Hematopoietic multipotent progenitor cell treated with erythropoietin and hydrocortisone succinate and interleukin-3 and kit ligand, for 4 days (in vitro differentiated cells): ENCODE measurements at places on chromosomes 1 and 21.

DNA sequence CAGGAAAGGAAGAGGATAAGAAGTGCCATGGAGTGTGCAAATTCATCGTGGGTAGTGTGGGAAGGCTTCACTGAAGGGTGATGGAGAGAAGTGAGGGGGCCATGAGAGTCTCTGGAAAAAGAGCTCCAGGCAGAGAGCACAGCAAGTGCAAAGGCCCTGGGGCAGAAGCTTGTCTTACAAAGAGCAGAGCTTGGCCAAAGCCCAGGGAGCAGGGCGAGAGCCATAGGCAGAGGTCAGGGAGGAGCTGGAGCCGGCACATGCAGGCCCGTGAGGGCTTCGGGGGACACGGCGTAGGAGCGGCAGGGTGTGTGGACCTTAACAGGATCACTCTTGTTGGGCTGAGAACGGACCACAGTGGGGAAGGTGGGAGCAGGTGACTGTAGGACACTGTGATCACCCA lies 83.7 kb upstream of the EDN2 start:
- no peak for DNase-seq

DNA sequence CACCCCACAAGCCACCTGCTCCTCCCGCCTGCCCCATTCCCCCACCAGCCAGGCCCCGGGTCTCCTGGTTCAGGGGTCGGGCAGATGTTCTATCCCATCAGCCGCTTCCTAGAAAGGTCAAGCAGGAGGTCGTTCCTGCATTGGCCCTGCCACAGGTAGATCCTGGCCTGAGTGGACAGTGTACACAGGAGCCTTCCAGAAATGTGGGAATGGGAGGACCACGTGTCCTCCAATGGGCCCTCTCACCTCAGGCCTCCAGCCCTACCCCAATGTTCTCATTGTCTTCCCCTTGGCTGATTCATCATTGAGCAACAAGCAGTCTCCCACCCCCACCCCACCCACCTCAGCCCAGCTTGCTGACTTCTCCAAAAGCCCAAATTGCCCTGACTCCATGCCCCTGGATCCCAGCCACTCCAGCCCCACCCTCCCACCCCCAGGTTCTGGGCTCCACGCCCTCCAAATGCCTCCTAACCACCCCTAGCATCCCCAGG lies 2.1 kb downstream of the S100A16 start:
- no peak for DNase-seq

- no peak for DNase-seq
These were observed 43.8 kb upstream of the PBX1 start for GRCh38 chr1:164515231-164515630.

- DNase-seq: no peak
These were observed 341.1 kb downstream of the TGFB2 start for GRCh38 chr1:218686258-218686657.

- no peak for DNase-seq
These were observed 15.4 kb downstream of the DHRS3 start for GRCh38 chr1:12602659-12603024.

- no peak for DNase-seq
These were observed 6.9 kb downstream of the PLXNA2 start for GRCh38 chr1:208237241-208237640.

DNA sequence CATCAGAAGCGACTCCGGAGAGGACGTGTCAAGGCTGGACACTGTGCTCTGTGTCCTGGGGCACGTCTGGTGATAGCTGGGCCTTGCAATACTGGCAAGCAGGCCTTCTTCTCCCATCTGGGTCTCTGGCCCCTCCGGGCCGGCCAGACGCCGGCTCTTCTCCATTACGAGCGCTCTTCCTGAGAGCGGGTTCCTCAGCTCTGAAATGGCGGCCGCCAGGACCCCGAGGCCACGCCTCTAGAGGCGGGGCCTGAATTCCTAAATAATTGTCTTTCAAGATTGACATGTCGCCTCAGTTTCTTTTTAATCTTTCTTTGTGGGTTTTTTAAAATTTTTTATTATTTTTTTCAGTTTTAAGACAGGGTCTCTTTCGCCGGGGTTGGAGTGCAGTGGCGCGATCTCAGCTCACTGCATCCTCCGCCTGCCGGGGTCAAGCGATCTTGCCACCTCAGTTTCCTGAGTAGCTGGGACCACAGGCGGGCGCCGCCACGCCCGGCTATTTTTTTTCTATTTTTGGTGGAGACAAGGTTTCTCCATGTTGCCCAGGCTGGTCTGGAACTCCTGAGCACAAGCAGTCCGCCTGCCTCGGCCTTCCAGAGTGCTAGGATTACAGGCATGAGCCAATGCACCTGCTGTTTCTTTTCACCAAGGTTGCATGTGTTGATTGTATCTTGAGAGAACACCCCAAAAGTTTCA lies 9.2 kb downstream of the RNF2 start:
- no peak for DNase-seq

GRCh38 chr1:194807530-194808220 lies 1621.3 kb upstream of the B3GALT2 start:
- no peak for DNase-seq

GRCh38 chr1:231357831-231358354 lies 19.8 kb downstream of the SPRTN start:
- DNase-seq: peak; percentile 84

- no peak for DNase-seq
These were observed 157.0 kb upstream of the COA6 start for GRCh38 chr1:234216116-234216703.

- peak; percentile 72 for DNase-seq
These were observed 7.3 kb downstream of the EDEM3 start for GRCh38 chr1:184747089-184747955.

DNA sequence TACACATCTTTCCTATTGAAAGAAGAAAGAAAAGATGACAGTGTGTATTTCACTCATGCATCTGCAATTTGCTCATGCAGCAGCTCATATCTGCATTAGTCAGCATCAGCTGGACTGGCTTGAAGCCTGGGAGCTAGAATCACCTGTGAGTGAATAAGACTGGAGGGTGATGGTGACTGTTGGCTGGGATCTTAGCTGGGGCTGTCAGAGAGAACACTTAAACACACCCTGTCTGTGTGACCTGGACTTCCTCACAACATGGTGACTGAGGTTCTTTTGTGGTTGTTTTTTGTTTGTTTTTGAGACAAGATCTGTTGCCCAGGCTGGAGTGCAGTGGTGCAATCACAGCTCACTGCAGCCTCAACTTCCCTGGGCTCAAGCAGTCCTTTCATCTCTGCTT lies 24.9 kb downstream of the KLHDC7A start:
- no peak for DNase-seq

GRCh38 chr1:177302357-177303044 lies 131.7 kb downstream of the BRINP2 start:
- no peak for DNase-seq

DNA sequence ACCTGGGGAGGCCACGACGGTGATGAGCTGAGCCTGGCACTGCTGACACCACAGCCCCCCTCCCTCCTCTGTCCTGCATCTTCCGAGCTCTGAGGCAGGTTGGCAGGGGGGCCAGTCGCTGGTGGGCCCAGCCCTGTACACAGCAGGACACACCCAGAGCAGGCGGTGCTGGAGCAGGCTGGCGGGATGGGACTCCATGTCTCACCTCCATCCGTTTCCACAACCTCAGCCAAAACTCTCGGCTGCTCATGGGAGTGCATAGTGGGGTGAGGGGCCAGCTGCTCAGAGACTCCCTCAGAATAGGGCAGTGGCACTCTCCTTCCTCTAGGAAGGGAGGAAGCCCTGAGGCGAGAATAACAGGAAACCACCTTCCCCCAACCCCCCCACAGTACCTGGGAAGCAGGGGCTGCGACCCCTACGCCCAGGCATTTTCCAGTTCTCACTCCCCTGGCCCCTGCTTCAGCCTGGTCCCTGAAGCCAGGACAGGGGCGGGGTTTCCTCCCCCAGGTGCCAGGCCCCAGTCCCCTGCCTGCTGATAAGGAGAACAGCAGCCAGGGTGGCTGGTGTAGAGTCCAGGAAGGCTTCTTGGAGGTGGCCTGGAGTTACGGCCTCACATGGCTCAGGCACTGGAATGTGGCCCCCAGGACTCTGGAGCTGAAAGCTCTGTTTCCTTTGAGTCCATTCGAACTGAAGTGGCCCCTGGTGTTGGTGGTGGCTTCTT lies 3.2 kb upstream of the IBA57 start:
- peak; percentile 59 for DNase-seq

GRCh38 chr1:230000493-230001184 lies 66.4 kb upstream of the GALNT2 start:
- DNase-seq: no peak

GRCh38 chr21:45256912-45257672 lies 30.6 kb downstream of the POFUT2 start:
- DNase-seq: peak; percentile 99

GRCh38 chr1:109567877-109568672 lies 19.7 kb downstream of the GNAI3 start:
- DNase-seq: no peak

DNA sequence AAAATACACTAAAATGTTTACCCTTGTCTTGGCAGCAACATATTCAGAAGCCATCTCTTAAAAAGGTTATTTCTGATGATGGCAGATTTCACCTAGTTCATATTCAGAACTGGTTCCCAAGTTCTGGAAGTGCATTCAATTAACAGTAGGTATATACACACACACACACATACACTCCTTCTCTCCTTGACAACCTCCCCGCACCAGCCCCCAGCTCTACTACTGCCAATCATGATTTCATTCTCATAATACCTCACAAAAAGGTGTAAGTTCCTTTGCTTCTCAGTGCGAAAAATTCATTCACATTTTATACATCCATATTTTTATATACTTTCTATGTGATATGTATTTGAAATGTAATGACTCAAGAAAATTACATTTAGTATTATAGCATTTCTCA lies 228.1 kb upstream of the ST6GALNAC5 start:
- no peak for DNase-seq

DNA sequence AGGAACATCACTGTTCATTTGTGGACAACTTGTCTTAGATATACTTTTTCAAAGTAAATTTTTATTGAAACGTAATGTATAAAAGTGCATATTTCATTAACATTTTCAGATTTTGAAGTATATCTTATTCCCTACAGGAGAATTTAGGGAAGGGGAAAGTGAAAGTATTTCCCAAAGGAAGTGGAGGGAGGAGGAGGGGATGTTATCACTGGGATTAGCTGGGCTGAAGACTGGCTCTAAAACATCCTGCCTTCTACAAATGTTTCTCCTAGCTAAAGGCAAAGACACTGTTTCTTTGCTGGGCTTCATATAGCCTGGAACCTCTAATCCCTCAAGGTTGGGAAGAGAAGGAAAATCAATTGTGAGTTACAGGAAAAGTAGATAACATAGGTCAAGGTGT lies 7.1 kb upstream of the ZNF697 start:
- no peak for DNase-seq

- DNase-seq: no peak
These were observed 125.2 kb downstream of the ZNF648 start for GRCh38 chr1:181936269-181936668.

DNA sequence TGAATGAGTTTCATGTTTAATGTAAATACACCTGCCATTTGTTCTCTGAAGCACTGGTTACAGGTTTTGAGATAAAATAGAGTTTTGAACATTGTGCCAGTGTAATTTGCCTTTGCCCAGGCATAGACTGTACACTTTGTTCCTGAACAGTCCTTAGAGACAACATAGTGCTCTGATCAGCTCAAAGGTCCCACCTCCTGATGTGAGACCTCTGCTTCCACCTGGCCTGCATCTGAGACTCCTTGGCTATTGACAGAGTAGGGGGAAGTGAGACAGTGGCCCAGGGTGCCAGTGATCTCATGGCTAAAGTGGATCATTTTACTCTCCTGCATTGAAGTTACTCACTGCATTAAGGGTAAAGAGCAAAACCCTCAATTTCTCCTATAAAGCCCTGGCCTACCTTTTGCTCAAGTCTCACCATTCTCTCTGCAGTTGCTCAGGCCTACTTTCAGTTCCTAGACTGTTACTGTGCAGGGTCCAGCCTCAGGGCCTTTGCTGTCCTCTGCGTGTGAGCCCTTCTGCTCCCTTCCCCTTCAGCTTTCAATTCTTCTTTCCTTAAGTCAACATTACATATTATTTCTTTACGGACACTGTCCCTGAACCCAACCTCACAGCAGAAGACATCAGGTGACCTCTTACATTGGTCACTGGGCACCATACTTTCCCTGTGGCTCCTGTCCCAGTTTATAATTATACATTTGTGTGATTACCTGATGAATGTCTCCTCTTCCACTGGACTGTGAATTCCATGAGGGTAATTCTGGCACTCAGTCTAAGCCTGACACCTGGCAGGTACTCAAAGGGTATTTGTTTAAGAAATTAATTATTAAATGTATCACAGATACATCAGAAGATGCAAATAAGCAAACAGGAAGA lies 142.9 kb downstream of the ROR1 start:
- no peak for DNase-seq

- no peak for DNase-seq
These were observed 193.8 kb downstream of the ST6GALNAC3 start for GRCh38 chr1:76268341-76268740.

DNA sequence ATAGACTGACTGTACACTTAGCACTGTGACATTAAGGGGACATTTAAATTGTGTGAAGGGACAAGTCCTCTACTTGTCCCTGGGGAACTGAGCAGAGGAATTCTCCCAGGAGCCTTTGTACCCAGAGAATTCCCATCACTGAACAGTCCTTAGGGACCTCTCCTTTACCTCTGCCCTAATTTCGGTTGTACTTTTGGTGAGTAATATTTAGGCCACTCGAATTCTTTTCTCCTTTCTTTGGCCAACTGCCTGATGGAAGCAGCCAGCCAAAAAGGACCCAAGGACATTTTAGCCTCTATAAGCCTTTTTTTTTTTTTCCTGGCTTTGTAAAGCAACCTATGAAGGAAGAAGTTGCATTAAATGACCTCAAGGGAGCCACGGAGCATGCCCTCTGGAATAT lies 71.5 kb downstream of the NR5A2 start:
- DNase-seq: no peak

GRCh38 chr1:109272831-109273547 lies 10.0 kb downstream of the PSRC1 start:
- DNase-seq: no peak
